ENCODE measurements at places on chromosomes 7 and 10.

GRCh38 chr7:142954680-142955268 is 7.4 kb downstream of the KEL start:
- DNase-seq = no peak

DNA sequence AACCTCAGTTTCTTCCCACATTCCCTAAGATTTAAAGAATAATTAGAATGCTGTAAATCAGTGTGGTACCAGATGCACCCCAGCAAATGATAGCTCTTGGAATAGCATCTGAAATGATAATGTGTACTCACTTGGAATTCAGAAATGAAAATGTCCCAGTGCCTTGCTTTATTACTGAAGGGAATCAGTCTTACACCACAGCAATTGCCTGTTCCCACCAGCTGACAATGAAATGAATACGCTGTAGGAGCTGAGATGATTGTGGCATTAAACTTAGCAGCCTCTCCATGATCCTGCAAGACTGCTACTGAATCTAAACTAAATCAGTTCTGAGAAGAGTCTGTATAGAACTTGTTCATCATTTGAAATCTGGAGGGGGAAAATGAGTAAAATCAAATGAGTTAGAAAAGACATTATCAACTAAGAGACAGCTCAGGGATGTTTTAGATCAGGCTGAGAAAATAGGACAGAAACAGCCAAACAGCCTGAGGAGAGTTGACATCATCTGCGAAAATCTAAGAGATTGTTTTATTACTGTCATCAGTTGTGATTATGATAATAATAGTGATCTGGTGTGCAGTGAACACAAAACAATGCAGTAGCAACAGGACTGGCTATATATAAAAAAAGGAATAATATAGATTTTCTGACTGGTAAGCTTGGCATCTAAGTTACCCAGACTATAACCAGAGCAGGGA is 108.6 kb upstream of the SLC13A1 start:
- DNase-seq = no peak

DNA sequence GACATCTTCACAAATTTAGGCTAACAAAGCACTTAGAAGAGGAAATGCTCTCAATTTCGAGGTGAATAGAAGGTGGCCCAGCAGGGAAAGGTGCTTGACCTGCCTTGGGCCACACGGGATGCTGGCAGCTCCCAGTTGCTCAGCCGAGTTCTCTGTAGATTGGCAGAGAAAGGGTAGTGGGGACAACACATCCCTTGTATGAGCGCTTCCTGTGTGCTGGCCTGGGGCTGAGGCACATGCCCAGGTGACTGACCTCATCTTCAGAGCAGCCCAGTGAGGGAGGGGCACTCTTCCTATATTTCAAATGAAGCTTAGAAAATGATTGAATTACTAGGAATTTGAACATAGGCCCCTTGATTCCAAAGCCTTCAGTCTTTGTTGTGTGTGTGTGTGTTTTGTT is 20.2 kb downstream of the BAG3 start:
- DNase-seq = no peak

DNA sequence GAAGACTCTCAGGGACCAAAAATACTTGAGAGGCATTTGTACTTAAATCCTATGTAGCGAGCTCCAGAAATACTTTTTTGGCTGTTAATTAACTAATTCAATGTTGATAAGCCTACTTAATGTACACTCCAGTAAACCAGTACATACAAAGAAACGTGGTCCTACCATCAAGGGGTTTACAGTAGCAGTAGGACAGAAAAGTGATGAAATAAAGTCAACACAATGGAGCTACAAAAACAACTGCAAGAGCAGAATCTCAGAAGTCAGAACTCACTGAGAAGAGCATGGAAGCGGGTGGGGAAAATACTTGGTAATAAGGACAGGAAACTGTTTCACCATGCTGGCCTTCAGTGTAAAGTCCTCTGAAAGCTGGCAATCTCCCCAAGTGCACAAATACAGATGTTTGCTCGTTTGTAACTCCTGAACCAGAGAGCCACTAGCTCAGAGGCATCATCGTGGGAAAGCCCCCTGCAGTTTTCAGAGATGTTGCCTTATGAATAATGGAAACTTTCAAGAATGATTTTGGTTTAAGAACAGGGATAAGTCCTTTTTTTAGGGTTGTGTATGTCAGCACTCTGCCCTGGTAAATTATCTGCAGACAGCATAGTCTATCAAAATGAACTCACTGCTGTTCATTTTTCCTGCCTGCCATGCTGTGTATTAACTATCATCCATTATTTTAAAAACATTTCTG is 233.2 kb downstream of the SORCS1 start:
- DNase-seq = no peak

DNA sequence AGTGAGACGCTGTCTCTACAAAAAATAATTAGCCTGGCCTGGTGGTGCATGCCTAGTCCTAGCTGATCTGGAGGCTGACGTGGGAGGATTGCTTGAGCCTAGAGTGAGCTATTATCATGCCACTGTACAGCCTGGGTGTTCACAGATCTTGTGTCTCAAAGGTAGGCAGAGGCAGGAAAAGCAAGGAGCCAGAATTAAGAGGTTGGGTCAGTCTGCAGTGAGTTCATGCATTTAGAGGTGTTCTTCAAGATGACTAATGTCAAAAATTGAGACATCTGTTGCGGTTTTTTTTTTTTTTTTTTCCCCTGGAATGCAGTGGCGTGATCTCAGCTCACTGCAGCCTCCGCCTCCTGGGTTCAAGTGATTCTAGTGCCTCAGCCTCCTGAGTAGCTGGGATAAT is 5.4 kb downstream of the PPIA start:
- no peak for DNase-seq

- DNase-seq = no peak
Measured at GRCh38 chr7:90459888-90460287, 9.6 kb upstream of the PTTG1IP2 start.

DNA sequence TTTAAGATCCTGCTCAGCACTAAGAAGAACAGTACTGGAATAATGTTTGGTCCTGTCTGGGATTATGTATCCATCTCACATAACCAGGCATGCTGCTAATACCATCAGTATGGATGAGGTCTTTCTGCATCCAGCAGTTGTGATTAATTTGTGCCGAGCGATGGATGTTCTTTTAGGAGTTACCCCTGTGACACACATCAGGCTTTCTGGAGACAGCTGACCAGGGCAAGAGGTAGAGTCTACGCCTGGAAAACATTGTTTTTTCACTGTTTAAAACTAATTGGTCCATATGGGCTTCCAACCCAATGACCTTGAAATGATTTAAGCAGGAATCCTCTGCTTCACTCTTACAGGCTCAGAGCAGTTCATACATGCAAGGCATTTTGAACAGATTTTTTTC is 603.0 kb downstream of the PCDH15 start:
- DNase-seq = no peak
